Brain microvascular endothelial cell (primary cell): ENCODE measurements at places on chromosomes 11 and 22.

GRCh38 chr11:47724041-47724729, 9.0 kb upstream of the AGBL2 start:
- peak; percentile 87 for DNase-seq

DNA sequence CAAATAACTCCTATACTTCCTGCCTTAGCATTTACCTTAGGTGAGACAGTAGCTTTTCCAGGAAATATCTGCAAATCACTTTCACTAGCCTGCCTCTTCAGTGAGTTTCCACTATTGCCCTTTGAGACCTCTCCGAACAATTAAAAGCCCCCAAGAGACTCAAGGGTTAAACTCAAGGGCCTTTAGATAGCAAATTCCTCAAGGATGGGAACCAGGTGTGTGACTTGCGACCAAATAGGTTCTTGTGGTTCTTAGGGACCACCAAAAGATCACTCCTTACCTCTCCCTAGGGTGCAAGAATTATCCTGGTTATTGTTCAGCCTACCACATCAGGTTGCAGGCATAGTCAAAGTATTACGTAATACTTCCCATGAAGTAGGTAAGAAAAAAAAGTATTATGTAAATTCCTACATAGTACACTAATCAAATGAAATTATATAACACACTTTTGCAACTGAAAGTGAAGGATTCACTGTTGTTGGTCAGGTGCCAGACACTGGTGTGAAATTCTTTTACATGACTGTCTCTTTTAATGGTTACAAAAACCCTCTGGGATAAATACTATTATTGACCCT, 1.4 kb upstream of the RDX start:
- no peak for DNase-seq

GRCh38 chr11:72829884-72830533, 15.8 kb downstream of the ATG16L2 start:
- no peak for DNase-seq

- DNase-seq: no peak
Observed at GRCh38 chr11:1192741-1193325, 30.0 kb upstream of the MUC5B start.

- peak; percentile 65 for DNase-seq
Observed at GRCh38 chr11:65779919-65780769, 632 bp downstream of the AP5B1 start.

DNA sequence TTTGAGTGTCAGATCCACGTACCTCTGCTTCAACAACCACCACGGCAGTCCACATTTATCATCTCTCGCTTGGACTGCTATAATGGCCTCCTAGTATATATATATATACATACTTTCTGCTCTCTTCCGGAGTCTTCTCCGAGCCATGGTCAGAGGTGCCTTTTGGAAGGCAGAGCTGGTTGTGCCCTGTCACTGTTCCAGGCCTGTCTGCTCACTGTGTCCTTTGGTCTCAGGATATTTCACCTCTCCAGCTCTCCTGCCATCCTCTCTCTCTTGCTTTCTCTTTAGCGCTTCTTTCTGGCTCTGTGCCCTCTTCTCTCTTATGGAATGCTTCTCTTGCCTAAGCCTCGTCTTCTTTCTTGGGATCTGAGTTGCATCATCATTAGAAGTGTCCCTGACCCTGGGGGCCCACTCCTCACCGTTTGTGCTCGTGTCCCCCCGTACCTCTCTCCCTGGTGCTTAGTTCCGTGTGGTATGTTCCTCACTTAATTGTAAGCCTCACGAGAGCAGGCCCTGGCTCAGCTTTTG, 86.1 kb upstream of the RASSF10 start:
- peak; percentile 27 for DNase-seq

GRCh38 chr11:29263971-29264682, 752.7 kb downstream of the KCNA4 start:
- DNase-seq: no peak

GRCh38 chr11:87275176-87275575, 237.4 kb downstream of the TMEM135 start:
- DNase-seq: no peak

- DNase-seq: no peak
Observed at GRCh38 chr22:50568626-50569025, 5.9 kb upstream of the SYCE3 start.
